ENCODE measurements at places on chromosomes 12 and 14.
A peak's percentile ranks its signal among the peaks of the same experiment; 100 is the strongest.

DNA sequence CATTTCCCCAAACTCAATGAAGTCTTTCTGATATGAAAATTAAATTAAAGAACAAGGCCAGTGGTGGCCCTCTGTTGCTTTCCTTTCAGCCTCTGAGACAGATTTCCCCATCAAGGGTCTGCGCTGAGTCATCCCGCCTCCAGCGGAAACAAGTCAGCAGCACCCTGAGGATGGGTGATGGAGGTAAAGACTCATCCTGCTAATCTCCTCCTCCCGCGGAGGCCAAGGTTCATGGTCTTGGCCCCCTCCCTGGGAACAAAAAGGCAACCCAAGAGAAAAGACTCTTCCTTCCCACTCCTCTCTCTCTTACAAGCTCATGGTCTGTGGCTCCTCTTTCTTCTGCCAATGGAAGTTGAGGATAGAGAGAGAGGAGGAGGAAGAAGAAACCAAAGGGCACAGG lies 9.0 kb upstream of the NUMB start:
- DNase-seq, result no peak

DNA sequence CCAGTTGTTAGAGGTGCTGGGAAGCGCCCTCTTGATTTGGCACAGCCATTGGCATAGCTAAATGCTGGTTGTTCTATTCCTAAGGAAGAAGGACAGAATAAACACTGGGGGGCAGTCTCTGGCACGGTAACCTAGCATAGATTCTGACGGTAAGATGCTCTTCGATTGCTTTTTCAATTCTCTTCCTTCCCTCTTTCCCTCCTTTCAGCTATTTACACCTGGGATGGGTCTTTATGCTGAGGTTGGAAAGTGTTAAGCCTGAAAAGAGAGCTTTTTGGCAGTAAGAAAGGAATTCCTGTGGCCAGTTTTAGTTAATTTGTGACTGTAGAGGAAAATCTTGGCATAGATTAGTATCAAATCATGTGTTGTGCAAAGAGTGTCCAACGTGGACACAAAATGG lies 162.8 kb downstream of the SNAPC1 start:
- no peak for DNase-seq

- no peak for DNase-seq
Measured at GRCh38 chr14:21748869-21749303, 75.3 kb upstream of the OR4E1 start.

GRCh38 chr12:59191372-59191771 lies 271.1 kb upstream of the LRIG3 start:
- DNase-seq, result no peak

GRCh38 chr12:102964872-102965271 lies 7.4 kb downstream of the ASCL1 start:
- no peak for DNase-seq

GRCh38 chr14:96626121-96626768 lies 124.1 kb downstream of the PAPOLA start:
- DNase-seq, result no peak

DNA sequence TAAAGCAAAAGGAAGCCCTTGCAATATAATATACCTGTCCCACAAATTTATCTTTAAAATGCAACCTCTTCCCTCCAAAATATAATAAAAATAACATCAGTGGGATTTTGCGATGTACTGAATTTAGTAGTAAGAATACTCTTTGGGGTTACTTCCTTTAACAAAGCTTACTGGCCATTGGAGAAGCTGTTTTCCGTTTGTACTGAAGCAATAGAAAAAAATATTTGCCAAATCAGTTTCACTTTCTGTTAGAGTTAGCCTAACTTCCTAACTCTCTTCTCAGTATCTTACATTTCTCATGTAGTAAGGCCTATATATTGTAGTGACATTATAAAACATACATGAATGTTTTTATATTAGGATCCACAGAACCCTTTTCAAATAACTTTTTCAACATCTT lies 3.7 kb downstream of the MAX start:
- DNase-seq, result no peak

- DNase-seq, result peak; percentile 95
Measured at GRCh38 chr12:77667101-77667500, 163.6 kb upstream of the NAV3 start.

GRCh38 chr14:63475761-63476160 lies 67.4 kb downstream of the PPP2R5E start:
- no peak for DNase-seq

GRCh38 chr12:100612606-100613005 lies 39.1 kb downstream of the GAS2L3 start:
- DNase-seq, result no peak

GRCh38 chr12:115491511-115492250 lies 785.8 kb downstream of the MED13L start:
- DNase-seq, result no peak

Data from brain pericyte (primary cell).